ENCODE measurements at places on chromosomes 1 and 21. TPM values are rescaled to one million over a fixed set of nuclear protein-coding genes. Genes with fewer than 3 reads are reported as not detected.

DNA sequence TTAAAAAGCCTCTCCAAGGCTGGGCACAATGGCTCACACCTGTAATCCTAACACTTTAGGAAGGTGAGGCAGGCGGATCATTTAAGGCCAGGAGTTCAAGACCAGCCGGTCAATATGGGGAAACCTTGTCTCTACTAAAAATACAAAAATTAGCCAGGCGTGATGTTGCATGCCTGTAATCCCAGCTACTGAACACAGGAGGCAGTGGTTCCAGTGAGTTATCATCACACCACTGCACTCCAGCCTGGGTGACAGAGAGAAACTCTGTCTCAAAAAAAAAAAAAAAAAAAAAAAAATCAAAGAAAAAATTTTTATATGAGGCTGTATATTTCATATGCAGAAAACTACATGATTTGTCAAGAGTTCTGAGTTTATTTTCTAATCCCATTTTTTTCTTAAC lies 1107.1 kb upstream of the TMPRSS15 start:
- no peak for DNase-seq

GRCh38 chr1:94698759-94699502 lies 121.2 kb upstream of the SLC44A3 start:
- DNase-seq, result no peak

- no peak for DNase-seq
Observed at GRCh38 chr1:50458507-50458906, 35.3 kb upstream of the DMRTA2 start.

DNA sequence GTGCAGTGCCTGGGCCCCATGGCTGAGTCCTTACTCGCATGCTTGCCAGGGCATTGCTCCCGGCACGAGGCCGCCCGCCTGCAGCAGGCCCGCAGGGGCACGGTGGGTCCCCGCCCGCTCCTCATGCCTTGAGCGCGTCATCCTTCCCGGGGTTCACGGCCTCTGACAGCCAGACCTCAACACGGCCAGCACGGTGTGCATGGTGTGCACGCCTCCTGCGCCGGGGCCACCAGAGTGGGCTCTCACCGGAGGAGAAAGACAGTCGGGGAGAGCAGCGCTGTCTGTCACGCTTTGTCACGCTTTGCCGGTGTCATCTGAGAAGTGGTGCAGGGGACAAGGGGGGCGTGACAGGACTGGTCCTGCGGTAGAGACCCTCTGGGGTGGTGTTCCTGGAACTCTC lies 11.9 kb upstream of the COL18A1 start:
- no peak for DNase-seq

DNA sequence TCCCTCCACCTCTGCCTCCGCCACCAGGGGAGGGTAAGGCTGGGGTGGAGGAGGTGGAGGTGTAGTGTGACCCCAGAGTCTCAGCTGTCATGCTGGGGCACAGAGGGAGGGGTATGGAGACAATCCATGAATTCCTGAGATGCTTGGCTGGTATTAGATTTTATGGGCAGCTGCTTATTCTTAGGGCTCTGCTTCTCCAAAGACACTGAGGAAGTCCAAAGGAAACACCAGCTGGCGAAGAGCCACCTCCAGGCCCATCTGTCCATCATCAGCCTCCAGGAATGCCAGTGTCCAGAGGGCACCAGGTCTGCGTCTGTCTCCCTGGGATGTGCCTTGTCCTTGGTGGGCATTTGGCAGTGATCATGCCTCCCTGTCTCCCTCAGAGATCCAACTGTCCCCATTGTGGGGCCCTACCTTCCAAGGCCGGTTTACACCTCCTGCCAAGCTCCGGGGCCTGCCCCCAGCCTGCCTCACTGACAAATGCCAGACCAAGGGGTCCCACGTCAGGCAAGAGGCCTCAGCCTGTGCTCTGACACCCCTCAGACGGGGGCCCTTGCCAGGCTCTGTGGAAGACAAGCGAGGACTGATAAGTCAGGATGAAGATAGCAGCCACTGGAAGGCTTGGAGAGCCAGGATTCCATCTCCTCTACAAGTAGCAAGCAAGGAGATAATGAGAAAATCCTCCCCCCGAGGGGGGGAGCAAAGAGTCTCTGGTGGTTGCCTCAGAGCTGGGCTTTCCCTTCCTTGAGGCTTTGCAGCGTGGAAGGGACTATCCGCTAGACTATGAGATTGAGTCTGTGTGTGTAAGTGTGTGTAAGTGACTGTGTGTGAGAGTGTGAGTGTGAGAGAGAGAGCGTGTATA lies 1.6 kb downstream of the TNNI1 start:
- no peak for DNase-seq

DNA sequence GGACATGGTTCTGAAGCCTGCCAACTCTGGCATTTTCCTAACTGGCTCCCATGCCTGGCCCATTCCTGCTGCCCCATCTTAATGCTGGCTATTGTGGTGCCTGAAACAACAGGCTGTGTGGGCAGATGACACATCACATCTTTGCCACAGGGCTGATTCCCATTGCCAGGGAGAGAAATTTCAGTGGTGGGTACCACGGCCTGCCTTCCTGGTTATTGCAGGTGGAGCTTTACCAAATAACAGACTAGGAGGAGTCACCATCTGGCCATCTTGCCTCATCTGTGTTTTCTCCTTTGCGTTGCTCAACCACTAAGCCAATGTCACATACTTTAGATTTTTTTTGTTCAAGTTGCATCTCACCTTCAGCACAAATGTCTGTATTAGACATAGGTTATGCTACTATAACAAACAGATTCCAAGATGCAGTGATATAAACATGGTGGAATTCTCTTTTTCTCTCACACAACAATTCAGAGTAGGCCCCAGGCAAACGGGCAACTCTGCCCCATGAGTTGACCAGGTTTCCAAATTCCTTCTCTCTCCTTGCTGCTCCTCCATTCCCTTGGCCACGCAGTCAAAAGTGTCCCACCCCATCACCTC lies 14.1 kb downstream of the CDA start:
- DNase-seq, result no peak

DNA sequence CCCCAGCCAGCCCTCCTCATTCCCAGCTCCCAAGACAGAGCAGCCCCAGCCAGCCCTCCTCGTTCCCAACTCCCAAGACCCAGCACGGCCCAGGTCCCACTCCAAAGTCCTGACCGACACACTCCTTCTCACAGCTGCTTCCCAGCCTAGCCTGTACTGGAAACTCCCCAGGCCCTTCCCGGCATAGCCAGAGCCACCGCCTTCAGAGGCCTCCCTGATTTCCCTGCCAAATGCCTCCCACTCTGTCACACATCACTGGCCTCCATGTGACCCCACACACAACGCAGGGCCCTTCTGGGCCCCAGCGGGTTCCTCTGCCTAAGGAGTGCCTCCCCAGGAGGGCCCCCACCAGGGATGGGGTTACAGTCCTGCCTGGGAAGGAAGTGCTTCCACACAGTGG lies 2.8 kb downstream of the UBE2J2 start:
- DNase-seq, result no peak

DNA sequence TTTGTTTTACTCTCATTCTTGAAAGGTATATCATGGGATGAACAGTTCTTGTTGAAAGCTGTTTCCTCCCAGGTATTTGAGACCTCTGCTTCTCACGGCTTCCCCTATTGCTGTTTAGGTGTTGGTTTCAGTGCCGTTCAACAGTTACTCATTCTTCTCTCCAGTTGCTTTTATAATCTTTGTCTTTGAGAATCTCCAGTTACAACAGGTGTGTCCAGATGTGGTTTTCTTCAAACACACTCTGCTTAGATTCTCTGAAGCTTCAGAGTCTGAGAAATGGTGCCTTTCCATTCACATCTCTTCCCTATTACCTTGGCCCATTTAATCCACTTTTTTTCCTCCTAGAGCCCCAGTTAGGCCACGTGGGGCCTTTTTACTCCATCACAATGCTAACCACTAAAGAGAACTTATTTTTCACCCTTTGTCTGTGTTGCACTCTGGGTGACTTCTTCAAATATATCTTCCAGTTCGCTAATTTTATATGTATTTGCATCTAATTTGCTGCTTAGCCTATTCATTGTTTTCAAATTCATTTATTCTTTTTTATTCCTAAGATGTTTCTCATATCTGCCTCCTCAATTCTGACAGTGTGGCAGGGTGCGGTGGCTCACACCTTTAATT lies 46.7 kb upstream of the SLC19A1 start:
- no peak for DNase-seq

DNA sequence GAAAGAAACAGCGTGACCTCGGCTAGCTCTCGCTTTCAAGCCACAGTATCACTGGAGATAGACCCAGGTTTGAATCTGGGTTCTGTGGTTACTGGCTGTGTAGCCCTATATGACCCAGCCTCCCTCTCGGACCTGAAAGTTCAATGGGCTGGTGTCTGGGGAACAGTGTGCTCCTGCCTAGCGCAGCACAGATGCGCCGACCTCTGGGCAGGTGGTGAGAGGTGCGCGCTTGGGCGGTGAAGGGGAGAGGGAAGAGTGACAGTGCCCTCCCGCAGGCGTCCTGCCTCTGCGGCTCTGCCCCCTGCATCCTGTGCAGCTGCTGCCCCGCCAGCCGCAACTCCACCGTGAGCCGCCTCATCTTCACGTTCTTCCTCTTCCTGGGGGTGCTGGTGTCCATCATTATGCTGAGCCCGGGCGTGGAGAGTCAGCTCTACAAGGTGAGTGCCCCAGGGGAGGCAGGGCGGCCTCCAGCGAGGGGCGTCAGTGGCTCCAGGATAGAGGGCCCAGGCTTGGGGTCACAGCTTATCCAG lies 10.5 kb downstream of the SERINC2 start:
- DNase-seq, result no peak

- DNase-seq, result no peak
Observed at GRCh38 chr1:27576806-27577227, 27.1 kb downstream of the AHDC1 start.

- no peak for DNase-seq
Observed at GRCh38 chr1:223870617-223871574, 25.1 kb upstream of the TP53BP2 start.

GRCh38 chr1:58888833-58889232 lies 105.0 kb upstream of the JUN start:
- DNase-seq, result no peak

DNA sequence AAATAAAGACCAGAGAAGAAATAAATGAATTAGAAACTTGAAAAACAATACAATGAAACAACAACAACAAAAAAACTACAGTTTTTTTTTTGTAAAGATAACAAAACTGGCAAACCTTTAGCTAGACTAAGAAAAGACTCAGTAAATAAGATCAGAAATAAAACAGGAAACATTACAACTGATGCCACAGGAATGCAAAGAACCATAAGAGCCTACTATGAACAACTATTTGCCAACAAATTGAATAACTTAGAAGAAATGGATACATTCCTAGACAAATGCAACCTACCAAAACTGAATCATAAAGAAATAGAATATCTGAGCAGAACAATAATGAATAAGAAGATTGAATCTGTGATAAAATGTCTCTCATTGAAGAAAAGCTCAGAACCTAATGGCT lies 742.0 kb downstream of the ADGRL2 start:
- DNase-seq, result no peak

DNA sequence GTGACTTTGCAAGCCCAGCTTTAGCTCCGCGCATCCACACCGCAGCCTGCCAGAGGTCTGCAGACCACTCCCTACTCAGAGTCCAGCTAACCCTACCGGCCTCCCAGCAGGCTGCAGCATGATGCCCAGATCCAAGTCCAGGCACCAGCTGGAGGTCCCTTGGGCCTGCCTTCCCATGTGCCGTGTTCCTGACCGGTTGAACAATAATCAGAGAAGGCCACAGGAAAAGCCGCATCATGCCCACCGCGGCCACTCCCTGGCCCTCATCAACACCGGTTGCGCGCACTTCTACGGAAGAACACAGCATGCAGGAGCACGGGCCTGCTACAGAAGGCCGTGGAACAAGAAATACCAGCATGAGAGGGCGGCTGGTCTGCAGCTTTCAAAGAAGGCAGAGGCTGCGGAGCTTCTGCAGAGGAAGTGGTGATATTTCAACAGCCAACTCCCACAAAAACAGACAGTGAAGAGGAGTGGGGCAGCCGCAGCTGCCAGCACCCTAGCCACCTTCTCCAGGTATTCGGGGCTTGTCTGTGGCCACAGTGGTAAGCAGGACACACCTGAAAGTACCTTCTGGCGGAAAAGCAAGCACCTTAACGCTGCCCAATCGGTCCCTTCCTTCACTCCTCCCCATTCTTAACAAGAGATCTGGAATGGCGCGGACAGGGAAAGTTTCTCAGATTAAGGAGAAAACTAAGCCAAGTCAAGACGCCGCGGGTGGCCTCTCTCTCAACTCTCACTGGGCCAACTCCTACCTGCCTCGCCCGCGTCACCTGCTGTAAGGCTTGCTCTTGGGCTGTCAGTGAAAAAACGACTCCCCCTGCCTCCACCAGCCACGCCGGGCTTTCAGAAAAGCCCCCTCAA lies 1.5 kb downstream of the PGBD5 start:
- DNase-seq, result no peak

DNA sequence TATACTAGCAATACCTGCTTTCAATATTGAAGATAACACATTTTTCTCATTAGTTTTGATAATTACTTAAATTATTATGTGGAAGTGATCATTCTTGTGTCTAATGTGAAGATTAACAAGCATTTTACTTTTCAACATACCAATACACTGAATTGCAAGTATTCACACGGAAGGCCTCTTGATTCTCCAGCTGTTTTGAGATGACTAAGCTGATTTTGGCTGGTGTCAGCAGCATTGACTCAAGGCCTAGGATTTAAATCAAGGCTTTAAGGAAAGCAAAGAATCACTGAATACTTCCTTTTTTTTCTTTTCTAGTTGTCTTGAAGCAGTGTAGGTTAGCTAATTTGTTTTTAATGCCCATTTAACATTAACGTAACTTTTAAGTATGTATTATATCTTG lies 373.7 kb downstream of the SRGAP2C start:
- DNase-seq, result no peak

GRCh38 chr1:244965185-244966030 lies 101.1 kb upstream of the HNRNPU start:
- no peak for DNase-seq

DNA sequence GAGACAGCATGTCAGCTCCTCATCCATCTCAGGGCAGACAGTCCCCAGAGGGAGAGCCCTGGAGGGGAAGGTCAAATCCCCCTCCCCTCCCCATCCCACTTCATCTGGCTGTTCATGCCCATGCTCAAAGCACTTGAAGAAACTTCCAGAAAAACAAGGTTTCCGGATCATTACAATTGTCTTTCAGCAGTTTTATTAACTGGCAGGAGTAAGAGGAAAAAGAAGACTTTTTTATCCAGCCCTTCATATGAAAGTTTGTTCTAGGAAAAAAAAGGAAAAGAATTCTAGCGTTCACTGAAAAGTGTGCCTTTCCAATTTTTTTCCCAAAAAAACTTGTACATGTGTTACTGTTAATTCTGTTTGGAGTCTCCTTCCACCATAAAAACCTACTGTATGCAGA lies 145.7 kb upstream of the TIAM1 start:
- DNase-seq, result no peak

Gene INKA2
- total RNA-seq, result 5.3 TPM

Gene LHX8
- 0.31 TPM for total RNA-seq

Gene CSMD2
- 1.8 TPM for total RNA-seq

Gene CYP4A22
- not detected for total RNA-seq

Gene MPL
- not detected for total RNA-seq

Gene GSTM5
- 0.52 TPM for total RNA-seq

Gene HLX
- 2.3 TPM for total RNA-seq

Measured in type B pancreatic cell (in vitro differentiated cells).